KBM-7 (cell line): ENCODE measurements at places on chromosomes 12 and 14.
A peak's percentile ranks its signal among the peaks of the same experiment; 100 is the strongest.

DNA sequence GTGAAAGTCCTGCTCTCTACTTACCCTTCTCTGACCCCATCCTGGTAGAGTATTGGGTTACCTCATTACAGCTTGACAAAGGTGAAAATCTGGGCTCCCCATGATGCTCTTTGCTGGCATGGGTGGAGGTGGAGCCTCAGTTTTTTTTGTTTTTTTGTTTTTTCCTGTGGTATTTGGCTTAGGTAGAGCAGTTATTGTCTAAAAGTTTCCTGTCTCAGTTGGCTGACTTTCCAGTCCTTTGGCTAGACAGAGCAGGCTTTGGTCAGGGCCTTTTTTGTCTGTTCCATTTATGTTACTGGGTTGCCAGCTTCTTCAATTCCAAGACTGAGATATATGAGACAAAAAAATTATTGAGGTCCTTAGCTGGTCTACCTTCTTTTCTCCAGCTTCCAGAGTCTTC, 163.4 kb downstream of the GALC start:
- DNase-seq = no peak

GRCh38 chr12:132395192-132395907, 66.0 kb upstream of the GALNT9 start:
- no peak for DNase-seq

GRCh38 chr12:5085896-5086295, 42.2 kb downstream of the KCNA5 start:
- DNase-seq = no peak

- no peak for DNase-seq
These were observed 6.6 kb upstream of the PLEKHG7 start for GRCh38 chr12:92696216-92696615.

GRCh38 chr12:99809909-99810308, 162.4 kb downstream of the GARIN6 start:
- no peak for DNase-seq

DNA sequence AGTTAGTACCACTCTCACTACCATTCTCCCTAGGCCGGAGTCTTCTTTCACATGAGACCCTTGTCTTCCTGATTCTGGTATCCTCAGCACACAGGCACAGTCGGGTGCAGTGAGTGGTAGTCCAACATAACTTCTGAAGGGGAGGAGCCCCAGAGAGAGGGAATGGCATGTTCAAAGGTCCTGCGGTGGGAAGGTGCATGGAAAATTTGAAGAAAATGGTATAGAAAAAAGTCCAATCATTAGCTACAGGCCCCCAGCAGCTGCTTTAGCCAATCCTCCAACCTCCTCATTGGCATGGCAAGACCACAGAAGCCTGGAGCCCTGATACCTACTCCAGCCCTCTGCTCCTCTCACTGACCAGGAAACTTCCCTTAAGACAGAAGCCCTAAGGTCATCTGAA, 96.6 kb downstream of the ZFP36L1 start:
- DNase-seq = no peak

GRCh38 chr12:49330032-49330619, 6.9 kb downstream of the C1QL4 start:
- no peak for DNase-seq

DNA sequence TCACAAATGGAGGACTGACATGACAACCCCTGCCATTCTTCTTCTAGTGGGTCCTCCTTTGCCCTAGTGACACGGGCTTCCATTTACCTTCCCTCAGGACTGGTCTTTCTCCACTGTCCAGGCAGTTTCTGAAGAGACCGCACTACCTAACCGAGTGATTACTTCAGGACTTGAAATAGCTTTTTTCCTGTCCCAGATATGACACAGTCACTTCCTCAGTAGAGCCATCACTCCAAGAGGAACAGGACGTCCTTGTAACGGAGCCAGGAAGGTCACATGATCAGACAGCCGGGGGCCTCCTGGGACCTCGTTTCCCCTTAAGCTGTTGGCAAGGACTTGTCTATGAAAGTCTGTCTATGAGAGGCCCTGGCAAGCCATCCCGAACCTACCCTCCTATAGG, 62.3 kb downstream of the FOS start:
- peak; percentile 86 for DNase-seq

DNA sequence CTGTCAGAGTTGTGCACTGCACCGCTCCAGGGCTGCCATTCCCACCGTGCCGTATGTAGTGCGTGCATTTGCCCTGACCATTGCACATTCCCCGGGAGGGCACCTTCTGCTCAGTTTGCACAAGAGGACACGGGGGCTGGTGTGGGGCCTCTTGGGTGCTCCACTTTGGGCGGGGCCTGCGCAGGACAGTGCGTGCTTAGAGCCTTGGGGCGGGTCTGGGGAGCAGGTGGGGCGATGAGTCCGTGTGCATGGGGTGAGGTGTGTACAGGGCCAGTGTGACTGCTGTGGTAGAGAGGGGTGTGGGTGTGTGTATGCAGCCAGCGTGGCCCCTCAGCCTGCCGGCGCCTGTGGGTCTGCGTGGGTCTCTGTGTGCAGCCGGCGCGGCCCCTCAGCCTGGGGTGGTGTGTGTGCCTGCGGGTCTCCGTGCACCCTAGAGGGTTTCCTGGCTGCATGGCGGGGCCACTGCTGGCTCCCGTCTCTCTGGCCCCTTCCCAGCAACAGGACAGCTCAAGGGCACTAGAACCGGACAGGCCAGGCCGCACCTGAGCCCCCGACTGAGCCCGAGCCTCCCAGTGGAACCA, 31.9 kb downstream of the FBRSL1 start:
- no peak for DNase-seq

- DNase-seq = no peak
These were observed 25.2 kb downstream of the HAL start for GRCh38 chr12:95970905-95971304.

GRCh38 chr14:67432050-67432564, 20.1 kb upstream of the PLEK2 start:
- DNase-seq = no peak

DNA sequence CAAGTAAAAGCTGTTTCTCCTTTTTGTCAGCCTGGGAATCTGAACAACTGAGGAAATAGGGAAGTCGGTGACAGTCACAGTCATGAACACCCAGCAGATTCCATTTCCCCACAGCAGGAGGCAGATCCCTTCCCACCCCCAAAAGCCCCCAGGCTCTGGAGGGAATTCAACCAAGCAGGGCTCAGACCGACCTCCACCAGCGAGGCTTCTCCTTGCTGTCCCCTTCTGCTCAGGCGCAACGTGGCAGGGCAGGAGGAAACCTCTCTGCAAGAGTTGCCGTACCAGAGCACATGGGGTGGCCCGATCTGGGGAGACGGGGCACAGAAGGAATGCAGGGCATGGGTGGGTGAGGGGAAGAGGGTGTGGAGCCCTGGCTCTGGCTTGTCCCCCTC, 319 bp downstream of the GALNT6 start:
- DNase-seq = peak; percentile 82
